ENCODE measurements at places on chromosomes 6 and 20. TPM values are rescaled to one million over a fixed set of nuclear protein-coding genes. Genes with fewer than 3 reads are reported as not detected.

Gene MAS1
- total RNA-seq = 0.82 TPM

Gene CST2
- not detected for total RNA-seq

Gene GZF1
- 17.9 TPM for total RNA-seq

Gene RREB1
- 1.6 TPM for total RNA-seq

Gene TMEM244
- total RNA-seq = 1.2 TPM

DNA sequence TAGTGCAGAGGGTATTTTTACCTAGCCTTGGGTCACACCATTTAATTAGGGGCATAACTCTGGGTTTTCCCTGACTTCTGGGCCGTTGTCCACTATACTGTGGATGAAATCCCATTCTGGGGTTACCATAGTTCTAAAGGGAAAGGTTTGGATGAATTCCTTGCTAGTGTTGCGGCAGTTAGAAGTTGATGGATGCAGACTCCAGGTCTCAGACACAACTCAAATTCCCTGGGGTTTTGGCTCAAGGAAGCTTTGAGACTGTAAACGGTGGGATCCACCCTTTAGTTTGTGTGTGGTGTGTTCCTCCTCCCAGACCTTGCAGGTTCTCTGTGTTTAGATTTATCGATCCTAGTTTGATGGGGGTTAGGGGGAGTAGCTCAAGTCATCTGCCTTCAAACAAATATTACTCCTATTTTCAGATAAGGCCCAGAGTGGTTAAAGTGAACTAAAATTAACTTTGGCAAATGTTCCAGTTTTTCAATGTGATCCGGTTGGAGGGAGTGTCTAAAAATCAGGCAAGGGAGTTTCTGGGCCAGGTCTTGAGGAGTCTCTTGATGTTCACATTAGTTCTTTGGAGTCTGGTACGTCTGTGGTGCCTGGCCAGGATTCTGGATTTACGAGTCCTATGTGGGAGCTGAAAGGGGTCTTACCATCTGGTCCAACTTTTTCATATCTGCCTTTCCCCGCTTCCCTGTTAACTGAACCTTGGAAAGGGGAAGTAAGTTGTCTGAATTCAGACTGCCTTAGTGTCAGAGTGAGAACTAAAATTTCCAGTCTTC is 1.5 kb downstream of the RALY start:
- DNase-seq = no peak

- DNase-seq = no peak
These were observed 16.8 kb downstream of the DAAM2 start for GRCh38 chr6:39808964-39809363.

- DNase-seq = no peak
These were observed 15.6 kb downstream of the ARHGAP40 start for GRCh38 chr20:38617011-38617829.

DNA sequence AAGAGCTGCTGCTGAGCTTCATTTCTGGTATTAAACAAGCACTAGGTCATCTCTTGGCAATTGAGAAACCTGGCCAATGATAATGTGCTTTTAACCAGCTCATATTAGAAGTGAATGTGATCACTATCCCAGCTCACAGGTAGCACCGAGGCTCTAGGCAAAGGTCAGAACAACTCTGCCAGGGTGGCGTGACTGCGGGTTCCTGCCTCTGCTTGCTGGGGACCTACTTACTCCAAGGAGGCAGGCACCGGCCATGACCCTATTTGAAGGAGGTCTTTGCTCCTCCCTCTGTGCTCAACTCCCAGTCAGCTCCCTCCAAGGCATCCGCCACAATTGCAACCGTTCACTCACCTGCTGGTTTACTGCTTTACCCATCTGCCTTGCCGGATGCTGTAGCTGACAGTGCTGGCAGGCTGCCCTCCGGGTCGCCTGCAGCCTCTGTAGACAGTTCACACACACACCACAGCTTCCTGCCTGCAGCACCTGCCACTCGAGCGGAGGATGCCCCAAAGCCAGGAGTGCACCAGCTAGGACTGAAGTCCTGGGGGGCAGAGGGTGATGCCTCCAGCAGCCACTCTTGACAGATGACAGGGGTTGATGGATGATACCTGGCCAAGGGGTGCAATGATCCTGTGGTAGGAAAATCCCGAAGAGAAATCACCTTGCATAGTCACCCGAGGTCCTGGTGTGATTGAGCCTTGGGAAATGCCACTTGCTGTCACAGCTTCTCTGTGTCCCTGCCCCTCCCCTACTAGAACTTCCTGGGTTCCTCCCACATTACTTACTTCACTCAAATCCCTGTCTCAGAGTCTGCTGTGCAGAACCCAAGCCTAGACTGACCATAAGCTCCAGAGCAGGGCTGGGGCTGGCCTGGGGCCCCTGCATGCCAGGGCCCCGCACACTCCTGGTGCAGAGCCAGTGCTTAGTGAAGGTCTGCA is 8.8 kb upstream of the VSX1 start:
- no peak for DNase-seq

DNA sequence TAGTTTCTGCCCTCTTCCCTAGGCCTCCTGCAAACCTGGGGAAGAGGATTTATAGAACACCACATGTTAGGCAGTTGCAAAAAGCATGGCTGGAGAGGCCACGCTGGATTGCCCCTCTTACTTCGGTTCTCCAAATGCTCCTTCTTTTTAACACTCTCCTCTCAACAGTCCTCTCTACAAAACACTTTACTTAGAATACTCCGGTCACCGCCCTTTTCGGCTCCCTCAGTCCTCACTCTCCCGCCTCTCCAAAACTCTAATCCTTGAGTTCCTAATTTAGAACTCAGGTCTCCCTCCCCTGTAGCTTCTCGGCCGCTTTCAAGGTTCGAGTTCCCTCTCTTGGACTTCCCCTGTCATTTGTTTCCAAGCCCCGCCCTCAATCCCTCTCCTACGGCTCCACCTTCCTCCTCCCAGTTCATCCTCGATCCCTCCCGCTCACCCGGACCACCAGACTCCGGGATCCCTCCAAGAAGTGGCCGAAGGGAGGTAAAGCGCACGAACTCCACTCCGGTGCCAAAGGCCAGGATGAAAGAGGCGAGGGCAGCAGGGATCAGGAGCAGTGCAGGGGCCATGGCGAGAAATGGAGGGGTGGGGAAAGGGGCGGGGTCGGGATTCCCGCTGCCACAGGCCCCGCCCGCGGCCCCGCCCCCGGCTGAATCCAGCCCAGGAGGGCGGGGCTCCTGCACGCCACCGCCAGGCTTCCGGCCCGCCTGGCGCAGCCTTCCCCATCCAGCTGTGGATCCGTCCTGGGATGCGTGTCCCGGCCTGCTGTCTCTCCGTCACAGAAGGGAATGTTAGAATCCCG is at the start of gene NRM:
Gene NRM, minus strand, starts transcription at position 582 of the 805 bp plus-strand sequence. Its CDS starts 10 bp downstream, at position 572.
- DNase-seq = peak; percentile 77

DNA sequence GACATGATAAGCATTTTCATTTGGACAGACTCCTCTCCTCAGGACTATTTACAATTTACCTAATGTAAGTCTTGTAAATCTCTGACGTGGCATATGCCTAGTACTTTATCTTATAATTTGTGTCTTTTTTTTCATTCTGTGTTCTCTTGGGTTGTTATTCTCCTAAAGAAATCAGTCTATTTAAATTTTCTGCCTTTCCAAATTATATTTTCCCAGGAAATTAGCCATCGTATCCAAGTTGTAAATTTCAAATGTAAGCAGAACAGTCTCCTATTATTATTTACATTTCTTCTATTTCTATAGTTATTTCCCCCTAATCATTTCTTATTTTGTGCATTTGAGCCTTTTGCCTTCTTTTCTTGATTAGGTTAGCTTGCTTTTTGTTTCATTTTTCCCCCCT is 17.5 kb upstream of the BCAS4 start:
- DNase-seq = no peak

- no peak for DNase-seq
These were observed 121.0 kb upstream of the SULF2 start for GRCh38 chr20:47906348-47906660.

- DNase-seq = peak; percentile 18
These were observed 51.9 kb downstream of the GCLC start for GRCh38 chr6:53492860-53493634.

DNA sequence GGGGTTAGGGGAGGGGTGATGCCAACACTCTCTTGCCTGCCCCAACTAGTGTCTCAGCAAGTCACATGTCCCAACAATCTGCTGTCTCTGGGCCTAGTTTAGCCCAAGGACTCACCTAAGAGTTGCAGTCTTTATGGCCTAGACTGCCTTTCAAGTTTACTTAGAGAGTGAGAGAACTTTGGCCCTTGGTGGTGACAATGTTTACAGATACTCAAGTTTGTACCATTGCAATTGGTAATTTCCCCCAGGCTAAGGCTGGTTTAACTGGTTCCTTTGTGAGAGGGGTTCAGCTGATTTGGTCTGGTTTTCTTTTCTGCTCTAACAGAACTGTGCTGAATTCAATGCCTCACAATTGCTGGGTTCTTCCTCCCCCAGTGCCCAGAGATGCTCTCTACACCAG is 1279.9 kb upstream of the EYS start:
- no peak for DNase-seq

- no peak for DNase-seq
These were observed 251.1 kb upstream of the TBX18 start for GRCh38 chr6:85015396-85015990.

GRCh38 chr6:159640722-159641482 is 52.1 kb downstream of the SOD2 start:
- DNase-seq = no peak

GRCh38 chr6:31784098-31784925 is 7.2 kb upstream of the VWA7 start:
- DNase-seq = no peak

DNA sequence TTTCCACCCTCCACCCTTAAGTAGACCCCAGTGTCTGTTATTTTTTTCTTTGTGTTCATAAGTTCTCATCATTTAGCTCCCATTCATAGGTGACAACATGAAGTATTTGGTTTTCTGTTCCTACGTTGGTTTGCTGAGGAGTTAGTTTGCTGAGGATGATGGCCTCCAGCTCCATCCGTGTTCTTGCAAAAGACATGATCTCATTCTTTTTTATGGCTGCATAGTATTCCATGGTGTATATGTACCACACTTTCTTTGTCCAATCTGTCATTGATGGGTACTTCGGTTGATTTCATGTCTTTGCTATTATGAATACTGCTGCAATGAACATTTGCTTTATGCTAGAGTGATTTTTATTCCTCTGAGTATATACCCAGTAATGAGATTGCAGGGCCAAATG is 301.2 kb downstream of the ADGRG6 start:
- no peak for DNase-seq

DNA sequence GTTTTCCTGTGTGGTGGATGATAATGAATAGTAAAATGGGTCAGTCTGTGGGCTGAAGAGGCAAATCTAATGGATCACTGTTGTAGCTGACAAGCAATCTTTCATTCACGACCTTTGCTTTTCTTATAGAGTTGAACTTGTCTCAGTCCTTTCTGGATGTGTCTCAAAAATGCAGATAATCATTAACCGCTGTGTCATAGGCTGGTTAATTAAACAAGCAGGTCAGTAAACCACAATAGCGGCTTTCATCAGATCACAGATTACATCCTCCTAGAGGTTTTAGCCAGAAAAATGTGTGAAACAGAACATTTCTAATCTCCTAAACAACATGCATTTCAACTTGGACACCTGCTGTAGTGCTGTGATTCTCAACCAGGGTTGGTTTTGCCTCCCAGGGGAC is 2.5 kb upstream of the METTL24 start:
- no peak for DNase-seq

GRCh38 chr6:96460052-96460700 is 61.4 kb upstream of the UFL1 start:
- DNase-seq = no peak

DNA sequence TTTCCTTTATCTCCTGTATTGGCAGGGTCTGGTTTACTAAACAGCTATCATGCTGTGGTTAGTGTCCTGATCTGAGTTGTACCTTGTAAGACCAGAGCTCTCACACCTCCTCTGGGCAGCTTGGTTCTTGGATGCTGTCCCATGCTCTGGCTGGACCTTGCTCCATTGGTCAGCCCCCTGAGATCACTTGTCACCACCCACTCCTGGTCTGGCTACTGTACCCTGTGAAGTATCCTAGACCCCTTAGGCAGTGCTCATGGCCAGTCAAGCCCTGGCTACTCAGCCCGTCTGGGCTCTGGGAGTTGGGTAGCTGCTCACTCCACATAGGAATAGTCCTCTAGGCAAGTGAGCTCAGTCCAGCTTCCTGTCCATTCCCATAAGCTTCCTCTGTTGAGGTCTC is 31.1 kb downstream of the ADGRF4 start:
- no peak for DNase-seq

GRCh38 chr6:2848851-2849250 is 7.2 kb upstream of the SERPINB1 start:
- no peak for DNase-seq

DNA sequence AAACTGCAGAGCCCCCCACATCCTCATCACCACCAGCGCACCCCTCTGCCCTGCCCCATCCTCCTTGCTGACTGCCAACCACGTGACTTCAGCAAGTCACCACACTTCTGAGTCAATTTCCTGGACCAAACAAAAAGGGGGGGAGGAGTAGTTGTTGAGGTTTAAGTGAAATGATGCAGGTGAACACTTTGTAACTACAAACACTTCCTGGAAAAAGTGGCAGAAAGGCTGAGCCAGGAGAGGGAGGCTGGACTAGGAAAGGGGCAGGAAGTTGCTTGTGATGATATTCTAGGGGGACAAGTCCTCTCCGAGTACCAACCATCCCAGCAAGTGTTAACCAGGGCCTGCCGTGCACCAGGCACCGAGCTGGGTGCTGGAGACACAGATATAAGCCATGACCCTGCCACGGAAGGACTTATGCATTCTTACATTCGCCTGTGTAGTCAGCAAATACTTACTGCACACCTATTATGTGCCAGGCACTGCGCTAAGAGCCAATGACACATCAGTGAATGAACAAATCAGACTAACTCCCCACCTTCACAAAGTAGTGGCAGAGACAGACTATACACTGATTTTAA is 67.3 kb downstream of the PREX1 start:
- no peak for DNase-seq

GRCh38 chr6:139533573-139534471 is 159.4 kb upstream of the CITED2 start:
- DNase-seq = no peak

GRCh38 chr6:168884646-168885086 is 369.0 kb downstream of the THBS2 start:
- peak; percentile 87 for DNase-seq

GRCh38 chr6:149060300-149060984 is 257.1 kb upstream of the TAB2 start:
- DNase-seq = no peak

- DNase-seq = no peak
These were observed 25.3 kb upstream of the RUNX2 start for GRCh38 chr6:45302832-45303231.

DNA sequence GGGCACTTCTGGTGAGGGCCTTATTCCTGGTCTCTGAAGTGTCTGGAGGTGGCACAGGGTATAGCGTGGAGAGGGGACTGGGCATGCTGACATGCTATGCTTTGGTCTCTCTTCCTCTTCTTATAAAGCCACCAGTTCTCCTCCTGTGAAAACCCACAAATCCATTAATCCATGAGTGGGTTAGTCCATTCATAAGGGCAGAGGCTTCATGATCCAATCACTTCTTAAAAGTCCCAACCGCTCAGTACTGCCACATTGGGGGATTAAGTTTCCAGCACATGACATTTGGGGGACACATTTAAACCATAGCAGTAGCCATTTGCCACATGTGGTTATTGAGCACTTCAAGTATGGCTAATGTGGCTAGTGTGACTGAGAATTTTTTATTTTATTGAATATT is 3.8 kb upstream of the TRIB3 start:
- no peak for DNase-seq

GRCh38 chr6:135226537-135226936 is 45.4 kb downstream of the MYB start:
- DNase-seq = no peak

All from frontal cortex (tissue), 4 donors.